Activated CD4-positive, CD25-positive, alpha-beta regulatory T cell treated with anti-CD3 and anti-CD28 coated beads, Interleukin-2, amount 50 U/mL, for 24 hours (primary cell): ENCODE measurements at places on chromosomes 2 and 18.

DNA sequence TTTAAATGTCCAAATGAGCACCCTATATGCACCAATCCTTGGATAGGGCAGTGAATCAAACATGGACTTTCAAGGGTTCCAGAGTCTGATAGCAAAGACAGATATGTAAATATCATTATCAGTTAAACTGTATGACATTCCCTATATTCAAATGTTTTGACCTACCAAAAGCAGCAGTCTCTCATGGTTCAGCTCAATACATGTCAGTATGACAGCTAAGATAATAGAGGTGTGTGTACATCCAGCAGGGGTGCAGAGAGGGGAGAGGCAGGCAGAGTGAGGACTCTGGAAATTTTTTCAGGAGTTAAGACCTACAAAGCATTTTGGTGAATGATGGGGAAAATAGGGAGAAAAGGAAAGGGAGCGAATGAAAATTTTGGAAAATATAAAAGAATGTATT, 106.3 kb downstream of the MYO3B start:
- ATAC-seq, result no peak

DNA sequence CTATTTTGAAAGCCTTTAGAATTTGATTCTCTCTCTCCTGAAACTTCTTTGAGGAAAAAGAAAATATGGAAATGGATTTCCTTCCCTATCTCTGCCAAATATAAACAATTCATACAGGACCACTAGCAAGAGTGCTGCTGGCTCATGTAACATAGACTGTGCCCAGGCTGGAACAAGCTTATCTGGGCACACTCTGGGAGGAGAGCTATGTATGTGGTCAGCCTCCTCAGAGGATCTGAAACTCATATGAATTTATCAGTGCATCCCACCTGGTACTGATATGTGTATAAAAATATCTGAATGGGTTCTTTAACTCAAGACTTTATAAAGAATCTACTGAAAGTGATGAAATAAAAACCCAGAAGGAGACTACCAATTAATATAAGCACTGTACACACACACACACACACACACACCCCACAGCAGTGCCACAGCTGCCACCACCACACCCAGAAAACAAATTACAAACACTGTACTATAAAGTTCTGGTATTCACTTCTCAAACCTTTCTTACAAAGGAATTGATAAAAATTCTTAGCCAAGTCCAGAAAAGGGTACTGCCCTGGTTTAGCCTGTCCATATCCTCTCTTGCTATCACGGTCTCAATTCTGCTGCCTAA, 115.6 kb downstream of the IRS1 start:
- ATAC-seq, result no peak

DNA sequence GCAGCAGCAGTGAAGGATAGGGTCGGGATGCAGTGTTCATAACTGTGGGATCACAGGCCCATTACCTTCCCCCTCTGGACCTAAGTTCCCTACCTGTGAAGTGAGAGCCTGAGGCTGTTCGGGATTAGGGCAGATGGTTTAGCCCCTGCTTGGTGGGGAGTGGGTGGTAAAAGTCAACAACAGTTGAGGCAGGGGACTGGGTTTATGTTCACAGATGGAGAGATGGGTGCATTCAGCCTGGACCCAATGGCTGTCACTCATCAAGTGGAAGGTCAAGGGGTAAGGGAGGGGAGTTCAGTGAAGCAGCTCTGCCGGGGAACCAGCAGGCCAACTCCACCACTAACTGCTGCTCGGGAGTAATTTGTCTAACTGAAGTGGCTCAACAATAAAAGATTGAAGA, 180.4 kb downstream of the FAM210A start:
- no peak for ATAC-seq

DNA sequence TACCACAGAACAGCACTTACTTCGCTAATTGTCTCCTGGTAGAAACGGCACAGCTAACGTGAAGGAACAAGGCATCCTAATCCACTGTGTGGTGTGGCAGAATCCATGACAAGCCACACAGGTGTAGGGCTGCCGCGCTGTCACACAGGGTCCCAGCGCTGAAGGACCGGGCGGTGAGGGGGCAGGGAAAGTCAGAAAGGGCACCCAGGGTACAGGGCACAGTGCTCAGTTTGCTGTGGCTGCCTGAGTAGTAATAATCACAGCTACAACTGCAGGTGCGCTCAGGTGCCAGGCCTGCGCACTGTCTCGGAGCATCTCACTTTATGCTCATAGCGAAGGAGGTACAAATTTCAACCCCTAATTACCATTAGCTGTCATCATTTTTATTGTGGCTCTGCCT, 55.2 kb upstream of the CAB39 start:
- no peak for ATAC-seq

GRCh38 chr2:2621855-2622254, 290.8 kb upstream of the MYT1L start:
- ATAC-seq, result no peak

DNA sequence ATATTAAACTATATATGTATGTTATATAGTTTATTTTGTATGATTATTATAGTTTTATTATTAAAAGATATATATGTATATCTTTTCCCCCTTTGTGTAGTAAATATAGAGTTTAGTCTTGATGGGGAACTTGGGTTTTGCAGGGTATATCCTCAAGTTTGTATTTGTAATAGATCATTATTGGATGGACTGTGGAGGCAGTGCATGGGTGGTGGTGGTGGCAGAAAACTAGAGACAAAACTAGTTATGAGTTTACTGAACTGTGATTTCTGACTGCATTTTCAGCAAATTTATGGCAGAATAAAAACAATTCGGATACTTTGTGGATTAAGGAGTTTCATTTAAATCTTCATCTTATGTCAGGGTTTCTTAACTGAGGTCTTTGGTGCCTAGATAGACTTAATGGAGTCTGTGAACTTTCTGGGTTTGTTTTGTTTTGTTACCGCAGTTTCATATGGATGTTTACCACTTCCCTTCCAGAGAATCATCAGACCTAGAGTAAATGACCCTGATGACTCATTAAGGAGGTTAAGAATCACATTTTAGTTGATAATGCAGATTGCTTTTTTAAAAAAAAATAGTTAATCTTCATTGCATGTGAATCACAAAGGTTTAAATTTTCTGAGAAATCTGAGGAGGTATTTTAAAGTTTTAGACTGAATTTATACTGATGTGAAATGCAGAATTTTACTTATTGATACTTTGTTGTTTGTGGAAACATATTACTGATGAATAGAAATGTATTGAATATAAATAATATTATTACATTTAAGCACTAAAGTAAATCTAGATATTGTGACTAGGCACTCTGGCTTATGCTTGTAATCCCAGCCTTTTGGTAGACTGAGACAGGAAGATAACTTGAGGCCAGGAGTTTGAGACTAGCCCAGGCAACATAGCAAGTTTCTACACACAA, 14.5 kb downstream of the EPC2 start:
- peak; percentile 46 for ATAC-seq

GRCh38 chr18:3482258-3482657, 32.3 kb downstream of the TGIF1 start:
- ATAC-seq, result no peak

- ATAC-seq, result no peak
Measured at GRCh38 chr18:52339891-52340371, at the start of gene DCC. Gene DCC, plus strand, starts transcription at chr18:52340197. Its CDS starts 591 bp downstream, at chr18:52340788.

DNA sequence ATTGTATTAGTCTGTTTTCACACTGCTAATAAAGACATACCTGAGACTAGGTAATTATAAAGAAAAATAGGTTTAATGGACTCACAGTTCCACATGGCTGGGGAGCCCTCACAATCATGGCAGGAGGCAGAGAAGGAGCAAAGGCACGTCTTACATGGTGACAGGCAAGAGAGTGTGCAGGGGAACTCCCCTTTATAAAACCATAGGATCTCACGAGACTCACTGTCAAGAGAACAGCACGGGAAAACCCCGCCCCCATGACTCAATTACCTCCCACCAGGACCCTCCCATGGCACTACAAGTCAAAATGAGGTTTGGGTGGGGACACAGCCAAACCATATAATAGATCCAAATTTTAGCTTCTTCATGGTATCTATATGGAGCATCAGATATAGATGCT, 69.6 kb upstream of the TMEM87B start:
- ATAC-seq, result no peak

GRCh38 chr2:96891591-96892333, 21.9 kb upstream of the SEMA4C start:
- ATAC-seq, result no peak

- no peak for ATAC-seq
Measured at GRCh38 chr2:20594957-20595356, 55.9 kb downstream of the HS1BP3 start.

DNA sequence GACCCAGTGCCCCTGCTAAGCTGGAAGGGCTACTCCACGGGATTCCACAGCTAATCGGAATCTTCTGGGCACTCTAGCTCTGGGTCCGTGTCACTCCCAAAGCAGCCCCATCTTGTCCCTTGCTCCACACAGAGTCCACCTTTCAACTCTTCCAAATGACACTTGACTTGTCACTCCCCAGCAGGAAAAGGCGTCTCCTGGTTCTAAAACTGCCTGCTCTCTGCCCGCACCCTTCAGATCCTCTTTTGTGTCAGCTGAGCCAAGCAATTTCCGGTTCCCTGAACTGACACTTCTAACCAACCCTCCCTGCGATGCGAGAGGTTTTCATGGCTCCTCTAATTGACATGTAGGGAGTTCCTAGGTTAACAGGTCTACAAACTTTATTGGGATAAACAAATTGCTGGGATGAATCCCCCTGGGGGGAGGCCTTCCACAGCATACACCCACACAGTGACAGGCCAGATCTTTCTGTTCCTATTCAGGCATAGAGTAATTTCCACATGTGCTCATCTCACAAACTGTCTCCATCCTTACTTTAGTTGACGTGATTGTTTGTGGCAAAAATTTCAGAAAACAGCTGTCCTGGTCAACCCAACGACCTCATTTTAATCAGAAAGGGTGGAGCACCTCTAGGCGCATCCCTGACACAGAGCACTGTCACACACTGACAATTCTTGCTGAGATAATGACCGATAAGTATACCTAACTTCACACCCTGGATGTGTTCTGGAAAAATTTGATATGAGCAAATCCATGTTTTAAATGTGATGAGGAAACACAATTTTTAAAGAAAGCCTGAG, 104.9 kb downstream of the RBMS1 start:
- ATAC-seq, result peak; percentile 56

DNA sequence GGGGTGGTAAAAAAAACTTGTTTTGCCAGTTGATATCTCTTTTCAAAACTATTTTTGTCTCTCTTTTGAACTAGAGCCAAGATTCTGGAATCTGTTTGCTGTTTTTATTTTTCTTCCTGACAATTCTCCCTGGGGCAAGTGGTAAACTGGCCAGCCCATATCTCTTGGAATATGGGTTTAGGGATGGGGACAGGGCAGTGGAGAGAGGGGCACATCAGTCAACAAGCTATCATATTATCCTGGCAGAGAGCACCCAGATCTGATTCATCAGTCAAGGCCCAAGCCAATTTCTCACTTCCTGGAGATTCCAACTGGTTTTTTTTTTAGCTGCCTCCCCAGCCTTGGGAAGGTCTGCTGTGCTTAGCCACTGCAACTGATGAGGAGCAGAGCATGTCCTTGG, 52.3 kb downstream of the ARHGAP28 start:
- no peak for ATAC-seq

- ATAC-seq, result no peak
Measured at GRCh38 chr2:22406625-22407024, 978.4 kb upstream of the KLHL29 start.

DNA sequence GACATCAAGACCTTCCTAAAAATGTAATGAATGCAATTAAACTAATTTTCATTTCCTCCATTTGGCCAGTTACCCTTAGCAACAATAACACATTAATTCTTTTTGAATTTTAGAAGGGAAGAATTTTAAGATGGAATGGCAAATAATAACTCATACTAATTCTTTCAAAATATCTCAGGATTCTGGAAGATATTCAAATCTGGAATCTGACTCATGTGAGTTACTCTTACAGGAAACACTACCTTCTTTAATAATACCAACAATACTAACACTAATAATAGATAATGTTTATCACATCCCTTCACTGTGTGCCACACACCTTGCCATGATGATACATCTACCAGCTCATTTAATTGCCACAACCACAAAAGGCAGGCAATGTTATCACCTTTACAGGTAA, 46.4 kb downstream of the ZNF521 start:
- ATAC-seq, result no peak

GRCh38 chr2:134574611-134575330, 144.0 kb downstream of the TMEM163 start:
- ATAC-seq, result no peak

GRCh38 chr2:29898999-29899398, 22.4 kb downstream of the ALK start:
- no peak for ATAC-seq

- no peak for ATAC-seq
Measured at GRCh38 chr2:111667542-111668273, 216.3 kb downstream of the ANAPC1 start.

DNA sequence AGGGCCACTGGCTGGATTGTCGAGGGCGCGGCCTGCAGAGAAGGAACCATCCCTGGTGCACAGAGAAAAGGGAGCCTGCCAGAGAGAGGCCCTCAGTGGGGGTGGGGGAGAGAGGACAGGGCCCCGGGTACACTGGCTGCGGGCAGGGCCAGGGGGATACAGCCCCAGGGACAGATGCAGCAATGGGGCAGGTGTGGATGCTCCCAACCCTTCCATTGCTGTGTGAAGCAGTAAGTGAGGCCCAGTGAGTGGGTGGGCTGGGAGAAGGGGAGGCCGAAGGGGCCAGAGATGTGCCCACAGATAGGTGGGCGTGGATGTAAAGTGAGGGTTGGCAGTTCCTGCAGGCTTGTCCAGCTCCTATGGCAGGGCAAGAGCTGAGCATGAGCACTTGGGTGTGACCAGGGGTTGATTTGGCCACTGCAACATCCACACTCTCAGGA, 7.4 kb downstream of the AGXT start:
- ATAC-seq, result no peak

GRCh38 chr2:176748662-176749061, 463.9 kb upstream of the HNRNPA3 start:
- no peak for ATAC-seq

DNA sequence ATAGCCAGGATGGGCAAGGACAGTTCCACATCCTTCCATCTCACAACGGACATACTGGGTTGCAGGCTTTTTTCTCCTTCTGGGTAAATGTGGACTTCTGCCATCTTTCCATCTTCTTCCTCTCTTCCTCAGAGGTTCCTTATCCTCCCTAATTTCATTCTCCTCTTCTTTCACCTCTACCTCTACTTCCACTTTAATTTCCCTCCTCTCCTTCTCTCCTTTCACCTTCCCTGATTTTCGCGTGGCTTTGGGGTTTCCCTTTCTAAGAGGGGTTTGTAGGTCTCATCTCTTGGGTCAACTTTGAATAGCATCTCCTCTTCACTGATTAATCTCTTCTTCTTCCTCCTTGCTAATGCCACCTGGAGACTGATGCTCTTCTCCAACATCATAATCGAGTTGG, 17.1 kb downstream of the POLR2D start:
- no peak for ATAC-seq

DNA sequence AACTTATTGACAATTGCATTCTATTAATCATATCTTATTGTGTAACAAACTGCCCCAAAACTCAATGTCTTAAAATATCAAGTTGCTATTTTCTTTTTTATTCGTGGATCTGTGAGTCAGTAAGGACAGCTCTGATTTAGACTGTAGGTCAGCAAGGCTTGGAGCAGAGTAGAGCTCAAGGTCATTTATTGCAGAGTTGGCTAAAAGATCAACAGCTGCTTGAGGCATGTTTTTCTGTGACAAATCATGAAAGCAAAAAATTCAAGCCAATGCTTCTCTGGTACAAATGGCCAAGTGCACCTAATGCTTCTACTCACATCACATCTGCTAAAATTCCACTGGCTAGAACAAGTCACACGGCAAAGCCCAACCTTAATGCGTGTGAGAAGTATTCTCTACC, 497.7 kb upstream of the LRATD1 start:
- no peak for ATAC-seq
